A549 treated with Hydrocortisone at 1 μM for 4 hours (cell line): ENCODE measurements at places on chromosomes 12 and 14. TPM values are rescaled to one million over a fixed set of nuclear protein-coding genes. Genes with fewer than 3 reads are reported as not detected.

RDH16 gene
- 0.12 to 0.22 TPM (median 0.15 TPM) in 5 replicates for total RNA-seq

KCNH5 gene
- total RNA-seq, result 0.01 to 0.05 TPM (median 0.02 TPM) in 3 of 5 replicates, not detected in the others

RERG gene
- 0.10 to 0.29 TPM (median 0.22 TPM) in 5 replicates for total RNA-seq

PRICKLE1 gene
- total RNA-seq, result 0.64 to 1.1 TPM (median 0.81 TPM) in 5 replicates

TTC7B gene
- total RNA-seq, result 15.4 to 23.9 TPM (median 18.6 TPM) in 5 replicates

ADAM21 gene
- total RNA-seq, result 0.03 TPM in 2 of 5 replicates, not detected in the others

KRT80 gene
- total RNA-seq, result 39.0 to 49.0 TPM (median 41.2 TPM) in 5 replicates

AVPR1A gene
- total RNA-seq, result 0.01 to 0.12 TPM (median 0.03 TPM) in 5 replicates

SYNDIG1L gene
- total RNA-seq, result not detected in 5 replicates

NPFF gene
- not detected in 5 replicates for total RNA-seq

ACSS3 gene
- 0.08 TPM in 1 of 5 replicates, not detected in the others for total RNA-seq

USP5 gene
- 71.7 to 88.7 TPM (median 74.7 TPM) in 5 replicates for total RNA-seq

RD3L gene
- total RNA-seq, result not detected in 5 replicates

PAN2 gene
- 13.6 to 17.4 TPM (median 14.0 TPM) in 5 replicates for total RNA-seq

SERPINA12 gene
- total RNA-seq, result 0.06 TPM in 1 of 5 replicates, not detected in the others

SRSF9 gene
- 179 to 218 TPM (median 206 TPM) in 5 replicates for total RNA-seq

ADAM20 gene
- not detected in 5 replicates for total RNA-seq

IL22 gene
- total RNA-seq, result not detected in 5 replicates

IKZF4 gene
- total RNA-seq, result 2.2 to 2.8 TPM (median 2.6 TPM) in 5 replicates

LALBA gene
- not detected in 5 replicates for total RNA-seq

WDHD1 gene
- total RNA-seq, result 9.4 to 13.7 TPM (median 10.6 TPM) in 5 replicates

SIX6 gene
- total RNA-seq, result not detected in 5 replicates

SLC25A29 gene
- 7.5 to 10.0 TPM (median 9.7 TPM) in 5 replicates for total RNA-seq

KLRC4 gene
- not detected in 5 replicates for total RNA-seq

AQP6 gene
- total RNA-seq, result 0.13 TPM in 1 of 5 replicates, not detected in the others

PLA2G1B gene
- total RNA-seq, result not detected in 5 replicates

JPH4 gene
- 0.06 to 0.10 TPM (median 0.08 TPM) in 5 replicates for total RNA-seq

PRORP gene
- total RNA-seq, result 33.6 to 42.9 TPM (median 35.5 TPM) in 5 replicates

FSCB gene
- total RNA-seq, result not detected in 5 replicates

SERPINA1 gene
- 1.2 to 2.2 TPM (median 1.9 TPM) in 5 replicates for total RNA-seq

BATF gene
- 0.10 TPM in 1 of 5 replicates, not detected in the others for total RNA-seq

XRCC3 gene
- 26.1 to 33.7 TPM (median 28.0 TPM) in 5 replicates for total RNA-seq

MIP gene
- total RNA-seq, result 0.10 to 0.22 TPM (median 0.20 TPM) in 3 of 5 replicates, not detected in the others

SAMD15 gene
- total RNA-seq, result 1.2 to 2.6 TPM (median 1.6 TPM) in 5 replicates

TEX22 gene
- total RNA-seq, result 0.32 to 0.84 TPM (median 0.36 TPM) in 5 replicates

PZP gene
- not detected in 5 replicates for total RNA-seq

FOXG1 gene
- total RNA-seq, result 0.13 to 0.22 TPM (median 0.18 TPM) in 5 replicates

ACVRL1 gene
- 0.05 to 0.20 TPM (median 0.06 TPM) in 5 replicates for total RNA-seq

C1QL4 gene
- total RNA-seq, result 4.8 to 7.6 TPM (median 6.3 TPM) in 5 replicates

SLC10A1 gene
- not detected in 5 replicates for total RNA-seq

RNF212B gene
- total RNA-seq, result not detected in 5 replicates

RSRC2 gene
- total RNA-seq, result 45.1 to 66.3 TPM (median 55.6 TPM) in 5 replicates

ALX1 gene
- total RNA-seq, result 4.0 to 5.0 TPM (median 4.4 TPM) in 5 replicates

PAH gene
- 0.12 to 0.14 TPM in 2 of 5 replicates, not detected in the others for total RNA-seq

ZFC3H1 gene
- total RNA-seq, result 10.5 to 15.4 TPM (median 15.0 TPM) in 5 replicates

SMOC1 gene
- total RNA-seq, result 15.9 to 22.4 TPM (median 17.8 TPM) in 5 replicates

ORAI1 gene
- 20.3 to 35.6 TPM (median 32.0 TPM) in 5 replicates for total RNA-seq
